ENCODE measurements at places on chromosomes 11 and 22. TPM values are rescaled to one million over a fixed set of nuclear protein-coding genes. Genes with fewer than 3 reads are reported as not detected.

GRCh38 chr11:13486926-13487660 lies 8.7 kb downstream of the PTH start:
- DNase-seq = no peak

GRCh38 chr11:67493548-67494370 lies 10.9 kb downstream of the AIP start:
- no peak for DNase-seq

- no peak for DNase-seq
Measured at GRCh38 chr11:115297330-115297729, 206.9 kb downstream of the CADM1 start.

- DNase-seq = no peak
Measured at GRCh38 chr11:20159466-20160381, 551 bp downstream of the DBX1 start.

GRCh38 chr11:126755526-126755925 lies 245.0 kb downstream of the KIRREL3 start:
- DNase-seq = no peak

- no peak for DNase-seq
Measured at GRCh38 chr22:44363013-44363979, 50.5 kb upstream of the SHISAL1 start.

DNA sequence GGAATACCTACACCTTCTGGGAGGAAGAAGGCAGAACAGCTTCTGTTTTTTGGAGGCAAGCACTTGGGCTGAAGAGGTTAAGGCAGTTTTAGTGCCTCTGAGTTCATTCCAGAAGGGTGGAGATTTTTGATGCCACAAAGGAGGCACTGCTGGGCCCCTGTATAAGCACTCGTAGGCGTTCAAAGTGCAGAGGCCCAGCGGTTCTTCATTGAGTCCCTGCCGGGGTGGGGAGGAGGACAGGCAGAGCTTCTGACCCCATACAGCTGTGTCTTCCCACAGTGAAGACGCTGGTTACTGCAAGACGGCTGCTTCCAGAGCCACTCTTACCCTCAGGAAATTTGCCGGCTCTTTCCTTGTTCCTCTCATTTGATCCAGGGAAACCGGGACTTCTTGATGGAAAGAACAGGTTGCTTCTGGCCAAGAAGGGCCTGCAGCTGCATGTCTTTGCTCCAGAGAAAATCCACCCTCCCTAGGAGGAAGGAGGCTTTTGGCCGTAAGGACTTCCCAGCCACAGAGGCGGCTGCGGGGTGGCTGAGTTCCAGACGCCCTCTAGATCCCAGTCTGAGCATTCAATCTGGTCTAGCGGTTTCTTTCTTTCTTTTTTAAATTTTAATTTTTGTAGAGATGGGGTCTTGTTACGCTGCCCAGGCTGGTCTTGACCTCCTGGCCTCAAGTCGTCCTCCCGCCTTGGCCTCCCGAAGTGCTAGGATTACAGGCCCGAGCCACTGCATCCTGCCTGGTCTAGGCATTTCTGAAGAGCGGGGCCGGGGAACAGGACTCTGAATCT lies 9.4 kb downstream of the ADAMTS15 start:
- no peak for DNase-seq

DNA sequence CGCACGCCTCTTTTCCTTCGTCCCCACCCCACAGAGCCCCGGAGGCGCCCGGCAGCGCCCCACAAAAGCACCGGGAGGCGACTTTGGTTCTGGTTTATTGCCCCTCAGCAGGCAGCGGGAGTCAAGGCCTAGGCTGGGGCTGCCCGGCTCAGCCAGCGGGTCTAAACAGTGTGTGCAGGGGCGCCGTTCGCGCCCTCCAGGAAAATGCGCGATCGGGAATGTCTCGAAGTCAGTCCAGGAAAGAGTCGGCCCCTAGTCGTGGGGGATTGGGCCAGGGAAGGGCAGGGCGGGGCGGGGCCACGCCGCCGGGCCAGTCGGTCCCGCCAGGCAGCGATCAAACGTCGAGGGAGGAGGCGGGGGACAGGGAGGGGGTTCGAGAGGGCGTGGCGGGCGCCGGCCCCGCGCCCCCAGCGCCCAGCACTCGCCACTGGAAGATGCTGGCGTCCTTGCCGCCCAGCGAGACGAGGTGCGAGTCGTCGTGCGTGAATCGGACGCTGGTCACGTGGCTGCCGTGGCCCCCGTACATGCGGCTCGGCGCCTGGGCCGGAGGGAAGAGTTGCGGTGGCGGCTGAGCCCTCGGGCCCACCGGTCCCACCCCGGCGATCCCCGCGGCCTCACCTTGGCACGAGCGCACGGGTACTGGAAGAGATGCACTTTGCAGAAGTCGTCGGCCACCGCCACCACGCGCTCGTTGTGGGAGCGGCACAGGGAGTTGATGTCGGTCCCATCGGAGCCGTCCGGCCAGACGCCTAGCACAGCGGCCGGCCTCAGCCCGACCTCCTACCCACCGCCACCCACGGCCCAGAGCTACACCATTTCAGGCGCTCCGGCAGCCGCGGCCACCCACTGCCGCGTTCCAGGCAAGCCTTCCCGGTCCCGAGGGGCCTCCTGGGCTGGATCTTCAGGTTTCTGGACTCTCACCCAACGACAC lies 741 bp upstream of the MTA2 start:
- DNase-seq = no peak

- DNase-seq = no peak
Measured at GRCh38 chr11:117600234-117600783, 196.7 kb downstream of the DSCAML1 start.

DNA sequence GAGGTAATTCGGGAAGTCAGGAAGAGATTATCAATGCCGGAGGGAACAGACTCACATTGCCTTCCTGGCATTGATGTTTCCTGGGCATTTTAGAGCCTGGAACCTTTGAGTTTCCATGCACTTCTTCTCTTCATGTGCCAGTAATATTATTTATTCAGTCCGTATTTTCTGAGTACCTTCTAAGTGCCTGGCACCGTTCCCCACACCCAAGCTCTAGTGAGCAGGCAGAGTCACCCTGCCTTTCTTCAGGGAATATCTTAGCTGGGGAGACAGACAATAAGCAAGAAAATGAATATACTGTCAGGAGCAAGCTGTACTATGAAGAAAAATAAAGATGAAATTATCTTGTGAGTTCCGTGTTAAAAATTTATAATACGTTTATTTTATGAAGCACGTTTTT lies 136.2 kb upstream of the SEZ6L start:
- no peak for DNase-seq

DNA sequence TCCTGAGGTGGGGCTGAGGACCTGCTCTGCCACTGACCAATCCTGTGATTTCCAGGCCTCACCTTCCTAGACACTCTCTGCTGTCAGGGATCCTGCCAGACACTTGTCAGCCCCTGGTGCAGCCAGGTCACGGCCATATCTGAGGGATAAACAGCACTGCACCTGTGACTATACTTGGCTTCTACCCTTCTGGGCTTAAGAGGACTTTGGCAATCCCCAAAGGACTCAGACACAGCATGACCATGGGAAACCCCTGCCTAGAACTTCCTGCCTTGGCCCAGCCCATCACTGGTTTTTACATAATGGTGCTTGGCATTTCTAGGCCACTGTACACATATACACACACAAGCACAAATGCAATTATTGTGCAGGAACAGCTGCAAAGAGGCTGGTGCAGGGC lies 11.6 kb upstream of the OLFML1 start:
- DNase-seq = no peak

DNA sequence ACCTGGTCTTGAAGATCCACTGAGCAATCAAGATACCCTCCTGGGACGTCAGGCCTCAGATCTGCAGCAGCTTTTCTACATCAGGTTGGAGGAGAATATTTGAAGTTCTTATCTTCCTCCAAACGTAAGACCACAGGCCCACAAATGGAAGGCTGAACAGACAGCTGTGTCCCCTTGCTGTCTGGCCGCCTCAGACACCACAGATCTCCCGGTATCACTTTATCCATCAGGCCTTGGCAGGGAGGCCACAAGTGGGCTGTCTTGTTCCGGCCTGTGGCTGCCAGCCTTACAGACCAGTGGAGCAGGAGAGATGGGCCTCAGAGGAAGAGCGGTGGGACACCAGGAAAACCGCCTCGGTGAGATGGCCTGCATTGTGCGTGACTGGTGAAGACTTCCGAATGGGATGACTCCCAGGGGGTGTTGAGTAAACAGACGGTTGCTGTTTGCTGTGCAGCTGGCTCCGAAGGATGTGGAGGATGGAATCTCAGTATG lies 15.9 kb downstream of the UBASH3B start:
- DNase-seq = no peak

GRCh38 chr11:15864026-15864805 lies 492.1 kb downstream of the SOX6 start:
- no peak for DNase-seq

GRCh38 chr11:60367009-60367408 lies 11.3 kb upstream of the MS4A7 start:
- no peak for DNase-seq

GRCh38 chr11:60357771-60358170 lies 20.6 kb upstream of the MS4A7 start:
- DNase-seq = no peak

DNA sequence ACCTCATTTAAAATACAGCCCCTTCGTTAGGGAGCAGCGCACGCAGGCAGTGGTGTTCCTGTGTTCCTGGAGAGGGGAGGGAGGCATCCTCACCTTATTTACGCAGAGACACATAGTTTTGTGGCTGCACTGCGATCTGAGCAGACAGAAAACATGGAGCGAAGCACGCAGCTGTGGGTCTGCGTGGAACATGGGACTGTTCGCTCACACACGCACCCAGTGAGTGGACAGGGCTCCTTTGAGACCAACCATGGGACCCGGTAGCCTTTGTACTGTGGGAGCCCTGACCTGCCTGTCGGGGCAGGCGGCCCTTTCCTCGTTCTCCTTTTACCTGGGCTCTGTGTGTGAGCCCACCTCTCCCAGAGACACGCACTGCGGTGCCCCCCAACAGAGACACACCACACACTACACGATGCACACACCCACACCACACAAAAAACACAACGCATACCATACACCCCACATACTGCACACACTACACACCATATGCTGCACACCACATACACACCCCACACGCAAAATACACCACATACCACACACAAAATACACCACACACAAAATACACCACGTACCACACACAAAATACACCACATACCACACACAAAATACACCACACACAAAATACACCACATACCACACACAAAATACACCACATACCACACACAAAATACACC lies 1245.7 kb downstream of the BRD1 start:
- no peak for DNase-seq

DNA sequence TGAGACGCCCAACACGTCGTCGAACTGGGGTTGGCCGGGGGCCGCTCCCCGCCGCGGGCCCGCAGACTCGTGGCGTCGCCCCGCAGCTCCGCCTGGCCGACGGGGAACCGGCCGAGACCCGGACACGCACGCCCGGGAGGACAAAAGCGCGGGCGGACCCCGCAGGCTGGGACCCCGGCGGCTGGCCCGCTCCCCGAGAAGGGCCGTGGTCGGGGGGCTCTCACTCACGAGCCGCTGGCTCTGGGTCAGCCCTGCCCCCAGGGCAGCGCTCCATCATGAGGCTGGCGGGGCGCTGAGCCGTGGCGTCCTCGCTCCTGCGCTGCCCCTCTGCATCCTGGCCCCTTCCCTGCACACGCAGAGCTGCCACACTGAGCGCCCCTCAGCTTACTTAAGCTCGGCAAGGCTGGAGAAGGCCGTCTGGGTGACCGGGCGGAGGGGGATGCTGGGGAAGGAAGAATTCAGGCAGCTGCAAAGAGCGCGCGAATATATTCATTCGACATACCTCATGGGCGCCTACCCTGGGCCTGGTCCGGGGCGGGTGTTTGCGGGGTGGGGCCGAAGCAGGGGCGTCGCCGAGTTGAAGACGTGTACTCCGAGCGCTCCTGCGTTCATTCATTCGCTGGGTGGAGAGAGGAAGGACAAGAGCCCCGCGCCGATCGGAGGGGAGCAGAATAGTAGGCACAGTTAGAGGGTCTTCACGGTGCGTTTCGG lies 579 bp upstream of the CYB5R2 start:
- DNase-seq = no peak

- DNase-seq = no peak
Measured at GRCh38 chr11:11148596-11148995, 204.5 kb downstream of the CSNK2A3 start.

ABTB2 gene
- polyA plus RNA-seq = 7.1 TPM

CCDC88B gene
- 1.8 TPM for polyA plus RNA-seq

C11orf86 gene
- polyA plus RNA-seq = not detected

AIFM3 gene
- polyA plus RNA-seq = 0.76 TPM

IL17REL gene
- not detected for polyA plus RNA-seq

MAPK8IP2 gene
- polyA plus RNA-seq = 0.41 TPM

PRG3 gene
- 1.5 TPM for polyA plus RNA-seq

C11orf21 gene
- polyA plus RNA-seq = 0.82 TPM

Measured in right renal cortex interstitium (tissue), 3 donors.